ENCODE measurements at places on chromosomes 13 and 19.
A peak's percentile ranks its signal among the peaks of the same experiment; 100 is the strongest.

DNA sequence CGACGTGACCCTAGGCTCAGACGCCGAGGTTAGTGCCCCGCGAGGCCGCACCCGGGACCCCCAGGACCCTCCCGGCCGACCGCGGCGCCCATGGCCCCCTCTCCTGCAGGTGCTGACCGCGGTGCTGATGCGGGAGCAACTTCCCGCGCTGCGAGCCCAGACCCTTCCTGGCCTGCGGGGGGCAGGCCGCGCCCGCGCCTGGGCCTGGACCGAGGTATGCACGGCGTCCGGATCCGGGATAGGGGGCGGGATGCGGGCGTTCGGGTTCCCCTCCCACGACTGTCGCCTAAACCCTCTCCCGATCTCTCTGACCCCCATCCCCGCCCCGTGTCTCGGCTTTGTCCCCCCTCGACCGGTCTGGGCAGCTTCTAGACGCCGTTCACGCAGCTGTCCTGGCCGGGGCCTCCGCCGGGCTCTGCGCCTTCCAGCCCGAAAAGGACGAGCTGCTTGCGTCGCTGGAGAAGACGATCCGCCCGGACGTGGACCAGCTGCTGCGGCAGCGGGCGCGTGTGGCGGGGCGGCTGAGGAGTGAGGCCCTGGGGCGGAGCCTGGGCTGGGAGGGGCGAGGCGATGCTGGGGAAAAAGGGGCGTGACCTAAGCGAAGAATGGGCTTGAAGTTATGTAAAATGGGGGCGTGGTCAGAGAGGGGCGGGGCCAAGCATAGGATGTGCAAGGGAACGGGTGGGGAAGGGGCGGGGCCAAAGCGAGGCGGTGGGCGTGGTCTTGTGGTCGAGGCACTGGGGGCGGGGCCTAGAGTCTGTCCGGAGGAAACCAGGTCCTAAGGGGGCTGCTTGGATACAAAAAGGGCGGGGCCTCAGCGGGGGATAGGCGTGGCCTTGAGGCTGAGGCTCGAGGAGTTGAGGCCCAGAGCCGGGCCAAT, 16.0 kb upstream of the COLGALT1 start:
- DNase-seq = peak; percentile 89

DNA sequence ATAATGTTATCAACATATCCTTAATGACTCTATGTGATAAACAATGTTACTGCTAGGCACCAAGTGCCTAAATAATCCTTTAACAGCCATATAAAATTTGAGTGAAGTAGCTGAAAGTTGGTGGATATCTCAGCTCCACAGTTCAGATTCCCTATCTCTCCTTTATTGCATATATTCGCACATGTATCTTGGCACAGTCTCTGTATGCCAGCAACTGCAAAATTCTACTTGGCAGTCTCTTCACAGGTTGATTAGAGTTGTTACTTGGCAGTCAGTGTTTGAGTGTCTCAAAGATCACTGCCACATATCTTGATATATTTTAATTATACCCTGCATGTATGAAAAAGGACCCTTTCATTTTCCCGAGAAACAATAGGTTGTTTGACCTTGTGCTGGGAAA, 879.3 kb downstream of the OLFM4 start:
- no peak for DNase-seq

GRCh38 chr13:100306030-100306429, 217.1 kb downstream of the PCCA start:
- DNase-seq = no peak

DNA sequence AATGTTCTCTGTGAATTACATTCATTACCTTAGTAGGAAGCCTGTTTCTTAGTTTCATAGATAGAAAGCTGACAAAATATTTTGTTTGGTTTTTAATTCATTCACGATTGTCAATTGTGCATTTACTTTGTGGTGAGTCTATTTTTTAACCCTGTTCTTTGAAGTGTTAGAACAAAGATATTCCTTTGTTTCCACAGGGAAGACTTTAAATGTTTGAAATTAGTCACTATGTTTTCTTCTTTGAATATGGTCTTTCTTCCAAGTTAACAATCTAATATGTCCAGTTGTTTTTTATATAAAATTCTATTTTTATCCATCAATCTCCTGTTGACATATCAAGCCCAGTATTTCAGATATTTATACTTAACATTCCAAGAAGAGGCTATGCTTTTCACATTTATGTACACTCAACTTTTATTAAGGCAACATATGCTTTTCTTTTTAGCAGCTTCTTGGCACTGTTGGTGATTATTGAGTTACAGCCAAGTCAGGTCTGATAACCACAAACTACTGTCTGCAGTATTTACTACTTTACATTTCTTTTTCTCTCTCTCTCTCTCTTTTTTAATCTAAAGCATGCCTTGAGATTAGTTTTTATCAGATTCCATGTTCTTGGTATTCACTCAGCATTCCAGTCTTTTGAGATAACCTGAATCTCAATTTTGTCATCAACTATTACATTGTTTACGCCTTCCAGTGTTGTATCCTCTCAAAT, 812.8 kb upstream of the SLC10A2 start:
- DNase-seq = no peak

DNA sequence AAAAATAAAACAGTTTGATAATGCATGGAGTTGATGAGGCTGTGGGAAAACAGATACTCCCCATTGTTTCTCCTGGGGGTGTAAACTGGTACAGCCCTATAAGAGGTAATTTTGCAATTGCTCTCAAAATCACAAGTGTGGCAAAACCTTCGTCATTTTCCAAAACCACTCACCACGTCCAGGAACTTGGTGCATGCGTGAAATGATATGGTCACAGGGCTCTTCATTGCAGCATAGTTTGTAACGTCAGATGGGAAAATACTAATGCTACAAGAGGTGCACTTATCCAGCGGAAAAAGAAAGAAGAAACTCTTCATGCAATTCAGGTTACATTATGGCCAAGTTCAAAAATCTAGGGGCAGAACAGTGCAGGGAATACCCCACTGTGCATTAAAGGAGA, 11.9 kb upstream of the PLAUR start:
- DNase-seq = no peak

- peak; percentile 31 for DNase-seq
These were observed 105.2 kb downstream of the COL4A2 start for GRCh38 chr13:110412132-110412914.

Measured in stimulated activated CD8-positive, alpha-beta memory T cell treated with anti-CD3 and anti-CD28 coated beads, Interleukin-7, amount 100 ng/mL, for 1 hour (primary cell).